ENCODE measurements at places on chromosomes 7 and 10. TPM values are rescaled to one million over a fixed set of nuclear protein-coding genes. Genes with fewer than 3 reads are reported as not detected.

TAS2R39 gene
- not detected for total RNA-seq

- no peak for DNase-seq
These were observed 86.7 kb downstream of the PARD3 start for GRCh38 chr10:34728361-34728760.

WNT2 gene
- total RNA-seq: 1.3 TPM

MKI67 gene
- total RNA-seq: 12.2 TPM

DNA sequence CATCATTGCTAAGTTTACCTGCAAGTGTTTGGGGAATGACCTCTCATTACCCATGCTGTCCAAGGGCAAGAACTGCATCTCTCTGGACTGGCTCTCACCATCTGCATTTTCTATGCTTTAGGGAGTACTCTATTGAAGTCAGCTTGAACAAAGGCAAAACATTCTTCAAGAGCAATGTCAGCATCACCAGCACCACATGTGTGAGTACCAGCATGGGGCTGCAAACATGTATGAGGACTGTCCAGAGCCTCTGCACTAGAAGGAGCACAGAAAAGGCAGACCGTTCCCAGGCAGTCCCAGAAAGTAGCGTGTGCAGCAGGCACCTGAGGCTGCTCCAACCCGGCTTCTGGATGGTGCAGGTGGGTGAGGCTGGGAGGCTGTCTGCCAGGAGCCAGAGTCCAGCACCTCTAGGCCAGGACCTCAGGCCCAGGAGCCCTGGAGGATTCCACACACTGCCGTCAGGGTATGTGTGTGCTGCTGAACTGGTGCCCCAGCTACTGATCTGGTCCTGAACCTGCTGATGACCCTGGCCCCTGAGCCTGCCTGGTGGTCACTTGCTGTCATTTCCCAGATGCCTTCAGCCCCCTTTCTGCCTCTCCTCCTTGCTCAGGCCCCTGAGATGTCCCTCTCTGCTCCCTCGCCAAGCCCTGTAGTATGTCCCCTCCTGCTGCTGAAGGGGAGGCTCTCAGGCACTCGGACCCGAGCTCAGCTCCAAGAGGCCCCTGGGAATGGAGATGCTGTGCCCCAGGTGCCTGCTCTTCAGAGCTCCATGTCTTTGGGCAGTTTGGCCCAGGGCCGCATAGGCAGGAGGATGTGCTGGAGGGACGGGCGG lies 20.7 kb downstream of the ANTXRL start:
- no peak for DNase-seq

- no peak for DNase-seq
These were observed 15.4 kb downstream of the AKR1B1 start for GRCh38 chr7:134443396-134444070.

FFAR4 gene
- total RNA-seq: not detected

DNA sequence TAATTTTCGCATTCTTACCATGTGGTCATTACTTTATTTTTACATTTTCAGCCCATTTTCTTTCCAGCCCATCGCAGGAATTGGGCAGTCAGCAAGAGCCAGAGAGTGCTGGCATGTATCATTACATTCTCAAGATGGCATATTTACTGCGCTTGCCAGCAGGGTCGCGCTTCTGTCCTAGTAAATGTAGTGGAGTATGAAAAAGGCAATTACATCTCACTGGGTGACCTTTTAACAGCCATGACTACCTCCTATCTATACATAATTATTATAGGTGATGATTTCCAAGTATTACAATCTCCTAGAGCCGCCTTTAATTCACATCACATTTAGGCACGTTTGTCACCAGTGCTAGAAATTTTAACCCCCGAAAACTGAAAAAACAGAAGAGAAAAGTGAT lies 433.7 kb upstream of the MGMT start:
- DNase-seq: no peak

DNA sequence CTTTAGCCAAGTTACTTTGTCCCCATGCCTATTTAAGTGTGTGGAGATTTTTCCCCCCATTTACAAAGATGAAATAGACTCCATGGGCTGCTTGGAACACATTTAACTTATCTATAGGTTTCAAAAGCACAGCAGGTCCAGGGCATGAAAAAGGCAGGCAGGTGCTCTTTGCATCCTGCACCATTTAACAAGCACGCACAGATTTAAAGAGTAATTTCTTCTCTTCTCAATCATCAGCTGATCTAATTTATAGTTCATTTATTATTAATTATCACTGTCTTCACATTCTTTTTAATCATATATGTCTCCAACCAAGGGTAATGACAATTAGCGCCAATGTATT lies 156.8 kb downstream of the CACNA2D1 start:
- no peak for DNase-seq

NEUROG3 gene
- not detected for total RNA-seq

GRCh38 chr7:30136117-30136731 lies 1.4 kb downstream of the MTURN start:
- DNase-seq: no peak

NPY4R gene
- total RNA-seq: not detected

DNA sequence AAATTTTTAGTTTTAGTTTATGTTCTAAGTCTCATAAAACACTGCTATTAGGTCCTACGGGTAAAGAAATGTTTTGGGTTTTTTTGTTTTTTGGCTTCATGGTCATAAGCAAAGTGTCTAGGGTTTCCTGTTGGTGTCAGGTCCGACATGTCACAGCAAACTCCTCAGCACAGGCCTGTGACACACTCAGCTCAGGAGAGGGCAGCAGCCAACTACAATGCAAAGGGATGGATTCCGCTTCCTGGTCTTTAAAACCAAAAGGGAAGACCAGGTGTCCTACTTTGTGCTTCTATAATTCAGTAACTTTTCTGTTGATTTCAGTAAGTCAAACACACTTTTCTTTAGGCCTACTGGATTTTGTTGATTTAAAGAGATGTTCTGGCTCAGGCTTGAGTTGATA lies 83.8 kb upstream of the MACROH2A2 start:
- DNase-seq: no peak

GRCh38 chr7:7718492-7718891 lies at the start of gene RPA3:
RPA3 (minus strand) TSS chr7:7718607; CDS start chr7:7640418, 78,189 bp downstream.
- DNase-seq: no peak

DNA sequence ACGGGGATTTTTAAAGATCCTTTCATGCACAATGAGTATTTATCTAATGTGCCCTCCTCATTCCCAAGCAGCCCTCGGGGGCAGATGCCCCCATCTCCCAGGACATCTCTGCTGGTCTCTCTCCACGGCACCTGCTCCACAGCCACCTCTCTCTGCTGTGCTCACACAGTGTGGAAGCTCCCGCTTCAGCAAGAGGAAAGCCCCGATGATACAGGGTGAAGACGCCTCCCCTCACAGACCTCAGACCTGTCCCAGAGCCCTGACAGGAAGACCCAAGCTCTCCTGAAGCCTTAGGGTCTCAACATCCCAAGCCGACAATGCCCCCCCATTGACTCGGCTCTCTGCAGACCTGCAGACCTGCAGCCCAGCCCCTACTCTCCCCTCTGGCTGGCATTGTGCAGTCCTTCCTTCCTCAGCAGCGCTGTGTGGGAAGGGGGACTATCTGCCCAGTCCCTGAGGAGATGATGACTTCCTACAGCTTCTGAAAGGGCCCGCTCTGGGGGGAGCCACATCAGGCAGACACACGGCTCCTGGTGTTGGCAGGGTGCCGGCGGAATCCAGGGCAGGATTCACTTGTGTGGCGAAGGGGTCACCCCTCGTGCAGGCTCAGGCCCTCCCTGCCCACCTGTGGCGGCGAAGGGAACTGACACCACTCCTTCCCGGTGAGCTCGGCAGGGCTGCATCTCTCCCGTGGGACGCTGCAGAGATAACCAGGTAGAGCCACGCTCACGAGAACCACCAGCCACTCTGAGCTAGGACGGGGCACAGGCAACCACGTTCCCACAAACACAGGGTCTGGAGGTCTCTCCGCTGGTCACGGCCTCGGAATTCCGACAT lies 61.8 kb downstream of the PTPRN2 start:
- no peak for DNase-seq

DNA sequence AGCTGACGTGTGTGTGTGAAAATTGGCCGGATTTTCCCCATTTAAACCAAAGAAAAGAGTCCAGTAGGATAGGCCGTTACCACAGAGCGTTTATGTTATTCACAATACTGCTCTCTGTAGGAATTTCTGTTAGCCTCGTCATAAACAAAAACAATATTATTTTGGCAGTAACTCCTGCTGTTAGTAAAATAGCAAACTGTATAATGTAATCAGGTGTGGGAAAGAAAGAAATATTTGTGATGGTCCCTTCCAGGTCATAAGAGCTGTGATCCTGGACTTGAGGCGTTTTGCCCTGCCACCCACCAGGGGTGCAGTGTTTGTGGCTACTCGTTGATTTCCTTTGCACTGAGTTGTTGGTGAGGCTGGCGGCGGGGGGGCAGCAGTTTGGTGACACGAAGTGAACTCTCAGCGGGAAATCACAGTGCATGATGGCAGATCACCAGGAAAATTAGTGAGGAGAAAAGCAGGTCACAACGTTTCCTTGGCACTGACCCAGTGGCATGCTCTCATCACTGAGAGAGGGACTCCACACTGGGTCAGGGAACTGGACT lies 2.8 kb downstream of the EEPD1 start:
- DNase-seq: peak; percentile 55

DNA sequence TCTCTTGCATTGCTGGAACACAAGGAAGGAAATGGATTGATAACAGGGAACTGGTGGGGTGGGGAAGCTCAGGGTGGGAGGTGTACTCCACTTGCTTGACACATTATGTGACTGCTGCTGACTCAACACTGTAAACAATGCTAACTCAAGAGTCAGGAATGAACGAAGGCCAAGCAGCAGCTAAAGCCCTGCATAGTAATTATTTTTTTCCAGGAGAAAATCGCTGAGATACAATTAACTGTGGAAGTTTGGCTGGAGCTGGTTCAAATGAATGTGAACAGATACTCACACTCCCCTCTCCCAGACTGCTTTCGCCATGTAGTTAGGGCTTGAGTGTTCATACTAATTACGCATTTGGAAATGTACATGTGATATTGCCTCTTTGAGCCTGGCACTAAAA lies 170.9 kb upstream of the AOAH start:
- no peak for DNase-seq

GRCh38 chr10:128440513-128441160 lies 314.4 kb upstream of the MKI67 start:
- DNase-seq: no peak

PHKG1 gene
- 0.32 TPM for total RNA-seq

DNA sequence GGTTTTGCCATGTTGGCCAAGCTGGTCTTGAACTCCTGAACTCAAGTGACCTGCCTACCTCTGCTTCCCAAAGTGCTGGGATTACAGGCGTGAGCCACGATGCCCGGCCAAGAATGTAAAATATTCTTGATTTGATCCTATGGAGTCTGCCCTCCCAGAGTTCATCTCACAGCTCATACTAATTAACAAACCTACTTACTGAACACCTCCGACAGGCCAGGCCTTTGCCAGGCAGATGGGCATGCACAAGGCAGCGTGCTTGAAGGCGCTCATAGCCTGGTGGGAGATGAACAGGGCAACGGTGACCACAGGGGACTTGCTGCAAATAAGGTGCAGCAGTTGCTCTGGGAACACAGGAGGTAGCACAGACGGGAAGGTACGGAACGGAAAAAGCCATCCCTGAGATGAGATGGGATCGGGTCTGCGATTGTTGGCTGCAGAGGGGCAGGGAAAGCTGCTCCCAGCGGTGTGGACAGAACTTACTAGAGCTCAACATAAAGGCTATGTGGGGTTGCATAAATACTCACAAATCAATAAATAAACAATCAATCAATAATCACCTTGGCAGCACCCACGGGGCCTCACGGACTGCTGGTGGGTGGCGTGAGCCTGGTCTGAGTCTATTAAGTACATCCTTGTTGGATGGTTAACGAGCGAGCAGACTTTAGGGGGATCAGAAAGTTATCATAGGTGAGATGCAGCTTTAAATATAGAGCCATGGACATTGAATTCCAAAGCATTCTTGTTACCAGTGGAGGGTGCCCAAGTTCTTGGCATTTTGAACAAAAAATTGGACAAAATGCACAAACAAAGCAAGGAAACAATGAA lies 4.7 kb downstream of the ACBD7 start:
- no peak for DNase-seq

DNA sequence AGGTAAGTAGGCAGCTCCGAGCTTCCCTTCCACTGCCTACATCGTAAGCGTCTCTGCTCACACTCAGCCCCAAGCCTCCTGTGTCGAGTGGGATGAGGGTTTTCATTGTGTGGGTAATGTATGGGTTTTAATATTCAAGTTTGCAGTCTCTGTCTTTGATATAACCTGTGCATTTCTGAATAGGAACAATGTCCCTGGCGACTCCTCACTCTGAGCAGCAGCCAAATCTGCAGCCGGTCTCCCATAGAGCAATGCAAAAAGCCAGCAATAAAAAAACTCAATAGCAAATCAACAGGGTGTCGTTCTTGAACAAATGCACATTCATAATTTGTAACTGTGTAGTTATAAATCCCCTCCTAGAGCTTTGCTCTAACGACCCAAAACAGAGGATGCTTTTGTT lies 33.4 kb downstream of the PPP1R17 start:
- DNase-seq: no peak

- DNase-seq: peak; percentile 57
These were observed 112.6 kb downstream of the DGKI start for GRCh38 chr7:137734221-137734620.

LIPM gene
- total RNA-seq: not detected

MYL7 gene
- not detected for total RNA-seq

DNA sequence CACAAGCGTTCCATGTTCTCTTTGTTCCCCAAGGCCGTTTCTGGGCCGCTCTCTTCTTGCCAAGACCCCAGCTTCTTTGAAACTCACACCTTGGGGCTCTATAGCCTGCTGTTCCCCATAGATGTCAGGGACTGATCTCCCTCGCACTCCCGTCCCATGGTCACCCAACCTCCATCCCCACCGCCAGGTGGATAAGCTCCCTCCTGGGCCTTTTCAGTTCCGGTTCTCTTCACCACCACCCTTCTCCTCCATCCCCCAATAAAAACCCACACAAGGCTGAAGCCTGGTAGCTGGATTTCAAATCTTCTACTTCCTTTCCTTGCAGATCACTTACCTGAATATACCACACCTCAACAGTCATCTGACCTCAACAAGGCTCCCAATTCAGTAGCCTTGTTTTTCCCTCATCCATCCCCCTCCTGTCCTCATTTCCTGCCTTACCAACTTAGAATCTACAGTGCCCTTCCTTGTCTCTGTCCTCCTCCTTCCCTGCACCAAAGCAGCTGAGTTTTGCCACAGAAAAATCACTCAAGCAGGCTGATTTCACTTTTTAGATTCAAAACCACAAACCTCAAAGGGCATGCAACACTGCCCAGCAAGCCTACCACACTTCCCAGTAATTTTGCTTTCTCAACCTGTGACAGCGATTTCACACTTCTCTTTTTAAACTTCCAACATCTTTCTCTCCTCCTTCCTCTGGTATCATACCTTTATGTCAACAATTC lies 7.7 kb downstream of the SLC37A3 start:
- peak; percentile 34 for DNase-seq

ACADSB gene
- 3.7 TPM for total RNA-seq

All from GM23248 (cell line).